ENCODE measurements at places on chromosomes 2 and 18.

DNA sequence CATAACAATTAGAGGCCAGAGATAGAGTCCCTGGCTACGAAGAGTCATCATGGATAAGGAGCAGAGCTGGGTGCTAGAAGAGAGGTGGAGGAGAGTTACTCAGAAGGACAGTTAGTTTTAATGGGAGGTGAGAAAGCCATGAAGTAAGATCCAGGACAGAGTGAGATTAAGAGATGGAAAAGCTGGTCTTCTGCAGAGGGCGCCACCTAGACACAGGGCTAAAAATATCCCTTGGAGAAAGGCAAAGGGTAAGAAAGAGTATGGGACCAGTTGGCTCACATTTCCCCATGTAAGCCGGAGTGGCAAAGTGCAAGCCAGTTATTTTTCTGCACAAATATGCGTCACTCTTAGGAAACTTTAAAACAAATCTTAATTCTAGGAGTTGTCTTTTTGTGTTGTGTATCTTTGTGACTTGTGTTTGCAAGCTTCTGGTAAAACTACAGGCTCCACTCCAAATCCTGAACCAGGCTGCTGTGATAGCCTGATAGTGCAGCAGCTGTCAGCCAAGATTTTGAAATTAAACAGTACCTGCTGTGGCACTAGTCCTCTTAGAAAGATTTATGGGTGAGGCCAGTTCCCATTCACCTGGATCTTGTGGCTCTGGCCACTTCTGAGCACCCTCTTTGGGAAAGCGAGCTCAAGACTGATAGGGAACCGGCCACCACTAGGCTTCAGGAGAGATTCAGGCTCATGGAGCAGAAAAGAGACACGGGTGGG lies 204.2 kb downstream of the TPGS2 start:
- no peak for DNase-seq

DNA sequence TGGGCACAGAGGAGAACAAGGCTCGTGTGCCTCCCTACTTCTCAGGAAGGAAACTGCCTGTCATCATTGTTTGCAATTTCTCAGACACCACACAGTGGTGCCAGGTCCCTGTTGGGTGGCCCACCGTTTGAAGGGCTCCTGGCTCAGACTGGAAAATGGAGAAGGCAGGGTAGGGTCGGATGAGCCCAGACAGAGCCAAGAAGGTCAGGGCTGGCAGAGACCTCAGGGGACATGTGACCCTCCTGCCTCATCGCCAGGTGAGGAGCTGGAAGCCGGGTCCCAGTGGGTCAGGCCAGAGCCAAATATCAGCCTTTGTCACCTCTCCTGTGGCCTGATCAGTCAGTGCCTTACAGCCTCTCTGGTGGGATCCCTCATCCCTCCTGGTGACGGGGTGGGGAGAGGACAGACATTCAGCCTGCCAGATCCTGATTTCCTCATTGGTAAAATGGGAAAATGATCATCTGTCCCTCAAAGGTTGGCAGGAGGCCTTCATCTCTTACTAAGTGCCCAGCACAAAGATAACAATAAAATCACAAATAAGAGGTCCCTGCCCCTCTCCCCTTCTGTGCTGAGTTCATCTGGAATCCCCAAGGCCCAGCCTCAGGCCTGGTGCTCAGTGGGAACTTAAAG lies 117.6 kb downstream of the CAPN13 start:
- no peak for DNase-seq

DNA sequence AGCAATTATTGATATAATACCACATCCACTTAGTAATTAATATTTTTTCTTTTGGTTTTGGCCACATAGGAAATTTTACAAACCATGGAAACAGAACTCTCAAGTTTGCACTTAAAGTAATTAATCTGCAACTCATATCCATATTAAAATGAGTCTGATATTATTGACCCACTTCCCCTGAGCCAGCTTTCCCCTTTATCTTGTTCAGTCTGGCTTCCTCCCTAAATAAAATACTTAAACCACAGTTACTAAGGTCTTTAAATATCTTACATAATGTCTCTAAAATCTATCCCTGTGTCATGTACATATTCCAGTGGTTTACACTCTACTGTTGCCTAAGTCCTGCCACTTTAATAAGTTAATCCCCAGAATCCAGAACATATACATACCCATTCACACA lies 564.9 kb upstream of the FSHR start:
- no peak for DNase-seq

DNA sequence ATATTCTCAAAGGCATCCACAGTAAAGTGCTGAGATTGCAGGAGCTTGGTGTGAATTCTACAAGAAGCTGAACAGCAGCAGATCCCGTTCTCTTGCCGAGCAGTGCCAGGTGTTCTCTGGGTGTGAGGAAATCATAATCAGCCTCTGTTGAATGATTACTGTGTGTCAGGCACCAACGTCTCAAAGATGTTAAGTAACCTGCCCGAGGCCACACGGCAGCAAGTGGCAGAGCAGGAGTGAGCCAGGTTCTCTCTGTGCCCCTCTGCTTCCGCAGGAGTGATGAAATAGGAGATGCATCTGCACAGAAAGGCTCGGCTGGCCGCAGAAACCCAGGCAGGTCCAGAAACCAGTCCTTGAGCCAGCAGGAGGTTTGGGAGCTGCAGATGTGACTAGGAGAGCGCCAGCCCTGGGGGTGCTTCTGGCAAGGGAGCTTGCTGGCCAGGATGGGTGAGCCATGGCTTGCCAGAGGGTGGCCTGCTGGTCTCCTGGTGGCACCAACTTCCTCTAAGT lies 68.4 kb downstream of the COPS7B start:
- no peak for DNase-seq

Measured in CD4-positive, alpha-beta T cell treated with Interleukin-6 at 100 ng/mL for 8 hours (primary cell).